Kidney capillary endothelial cell (primary cell): ENCODE measurements at places on chromosomes 1 and 21.

GRCh38 chr1:54324251-54325140 is 81.7 kb downstream of the SSBP3 start:
- DNase-seq = no peak

- no peak for DNase-seq
Measured at GRCh38 chr1:21468599-21468998, 28.7 kb downstream of the NBPF3 start.

DNA sequence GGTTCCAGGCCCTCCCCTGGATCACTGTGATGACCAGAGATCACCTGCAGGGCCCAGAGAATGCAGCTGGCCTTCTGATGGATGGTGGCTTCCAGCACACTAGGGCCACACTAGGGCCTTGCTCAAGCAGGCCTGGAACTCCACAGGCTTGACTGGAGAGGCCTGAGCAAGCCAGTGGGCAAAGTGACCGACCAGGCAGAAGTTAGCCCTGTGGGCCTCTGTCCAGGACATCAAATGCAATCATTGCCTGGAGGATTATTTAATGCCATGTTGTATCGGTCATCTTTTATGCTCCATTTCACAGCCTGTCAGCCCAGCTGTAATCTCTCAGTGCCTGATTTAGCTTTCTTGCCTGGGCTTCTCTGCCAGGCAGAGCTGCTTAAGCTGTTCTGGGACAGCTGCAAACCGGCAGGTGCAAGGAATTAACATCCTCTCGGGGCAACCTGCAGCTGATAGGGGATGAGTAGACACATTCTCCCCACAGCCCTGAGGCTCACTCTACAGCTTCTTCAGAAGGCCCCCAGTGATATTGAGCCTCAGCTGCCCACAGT is 17.7 kb downstream of the NENF start:
- DNase-seq = no peak

DNA sequence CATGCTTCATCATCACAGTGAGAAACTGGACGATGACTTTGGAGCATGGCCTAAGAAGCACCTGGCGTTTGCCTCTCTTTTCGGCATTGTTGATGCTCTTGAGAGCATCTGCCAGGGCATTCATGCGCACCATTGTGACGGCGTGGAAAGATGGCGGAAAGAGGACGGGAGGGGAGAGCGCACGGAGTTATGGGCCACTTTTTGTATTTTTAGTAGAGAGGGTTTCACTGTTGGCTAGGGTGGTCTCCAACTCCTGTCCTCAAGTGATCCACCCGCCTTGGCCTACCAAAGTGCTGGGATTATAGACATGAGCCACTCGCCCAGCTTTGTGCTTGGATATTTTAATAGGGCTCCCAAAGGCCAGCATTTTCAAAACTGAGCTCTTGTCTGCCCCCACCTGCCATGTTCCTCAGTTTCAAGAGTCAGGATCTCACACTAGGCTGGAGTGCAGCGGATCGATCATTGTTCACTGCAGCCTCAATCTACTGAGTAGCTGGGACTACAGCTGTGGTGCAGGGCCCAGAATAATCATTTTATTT is 5.3 kb downstream of the RPS8 start:
- no peak for DNase-seq

GRCh38 chr1:38915352-38915948 is 26.2 kb downstream of the RHBDL2 start:
- no peak for DNase-seq

DNA sequence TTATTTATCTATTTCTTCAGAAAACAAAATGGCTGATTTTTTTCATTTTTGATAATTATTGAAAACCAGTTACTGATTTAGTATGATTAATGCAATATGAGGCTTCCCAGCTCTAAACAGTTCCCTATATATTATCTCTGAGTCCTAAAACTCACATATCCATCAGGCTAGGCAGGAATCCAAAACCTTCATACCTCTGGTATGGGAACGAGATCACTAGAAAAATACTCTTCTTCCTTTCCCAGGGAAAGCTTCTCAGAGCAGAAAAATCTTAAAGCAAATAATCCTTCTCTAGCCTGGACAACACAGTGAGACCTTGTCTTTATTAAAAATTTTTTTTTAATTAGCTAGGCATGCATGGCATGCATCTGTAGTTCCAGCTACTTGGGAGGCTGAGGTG is 42.5 kb downstream of the KDM5B start:
- DNase-seq = no peak

- no peak for DNase-seq
Measured at GRCh38 chr1:101550581-101550980, 313.8 kb downstream of the S1PR1 start.

GRCh38 chr1:31861346-31861745 is 45.5 kb upstream of the SPOCD1 start:
- no peak for DNase-seq

DNA sequence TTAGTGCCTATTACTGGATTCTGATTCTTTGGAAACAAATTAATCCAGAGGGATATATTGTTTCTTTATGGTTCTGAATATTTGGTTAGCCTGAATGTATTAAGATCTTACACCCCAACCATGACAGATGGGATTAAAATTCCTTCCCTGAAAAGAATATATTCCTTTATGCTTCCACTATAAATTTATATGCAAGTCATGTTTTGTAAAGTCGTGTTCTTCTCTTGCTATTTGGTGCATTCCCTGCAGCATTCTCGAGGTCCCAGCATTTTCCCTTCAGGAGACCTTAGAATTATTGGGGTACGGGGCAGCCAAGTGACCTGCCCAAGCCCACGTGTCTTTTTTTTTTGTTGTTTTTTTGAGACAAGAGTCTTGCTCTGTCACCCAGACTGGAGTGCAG is 62.4 kb downstream of the DISC1 start:
- no peak for DNase-seq
